ENCODE measurements at places on chromosomes 5 and 9.

GRCh38 chr5:181217803-181218062, 5.3 kb upstream of the TRIM41 start:
- DNase-seq, result peak; percentile 45

- no peak for DNase-seq
Observed at GRCh38 chr9:34179213-34180136, 632 bp downstream of the UBAP1 start.

DNA sequence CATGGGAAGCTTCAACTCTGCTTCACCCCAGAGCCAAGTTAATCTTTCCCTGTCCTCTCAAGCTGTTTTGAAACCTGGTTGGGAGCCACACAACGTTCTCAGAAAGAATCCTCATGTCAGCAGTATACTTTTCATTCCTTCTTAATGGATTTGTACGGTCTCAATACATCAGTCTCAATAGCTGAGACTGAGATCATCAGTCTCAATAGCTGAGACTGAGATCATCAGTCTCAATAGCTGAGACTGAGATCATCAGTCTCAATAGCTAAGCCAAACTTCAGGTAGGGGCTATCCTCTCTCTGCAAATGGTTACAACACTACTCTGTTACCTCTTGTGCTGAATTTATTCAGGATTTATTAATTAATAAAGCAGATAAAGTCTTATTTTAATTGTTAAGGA, 1317.4 kb upstream of the CDH9 start:
- no peak for DNase-seq

DNA sequence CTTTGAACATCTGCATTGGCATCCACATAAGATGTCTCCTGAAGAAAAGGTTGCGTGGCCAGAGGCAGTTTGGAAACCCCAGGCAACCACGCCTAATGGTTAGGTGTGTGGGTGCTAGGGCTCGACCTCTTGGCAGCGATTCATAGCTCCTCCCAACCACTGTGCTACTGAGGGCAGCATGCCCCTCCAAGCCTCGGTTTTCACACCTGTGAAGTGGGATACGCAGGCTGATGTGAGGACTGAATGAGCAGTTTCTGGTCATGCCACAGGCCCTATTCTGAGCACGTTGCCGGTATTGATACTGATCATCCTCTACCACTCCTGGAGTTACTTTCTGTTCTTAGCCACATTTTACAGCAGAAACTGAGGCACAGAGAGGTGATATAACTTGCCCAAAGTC, 19.1 kb downstream of the NDST1 start:
- no peak for DNase-seq

DNA sequence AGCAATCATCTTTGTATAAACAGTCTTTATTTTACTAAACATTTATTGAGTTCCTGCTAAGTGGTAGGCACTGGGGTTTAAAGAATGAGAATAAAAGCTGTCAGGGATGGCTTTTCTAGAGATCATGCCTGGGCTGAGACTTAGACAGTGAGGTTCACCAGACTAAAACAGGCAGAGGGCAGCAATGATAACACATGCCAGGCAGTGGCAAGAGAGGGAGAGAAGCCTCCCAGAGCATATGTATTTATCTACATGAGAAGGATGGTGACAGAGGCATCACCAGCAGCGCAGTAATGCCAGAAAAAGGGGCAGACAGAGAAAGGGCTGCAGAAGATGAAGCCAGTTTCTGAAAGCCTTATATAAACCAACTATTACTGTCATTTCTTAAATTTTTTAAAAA, 121.0 kb upstream of the CCDC180 start:
- no peak for DNase-seq

DNA sequence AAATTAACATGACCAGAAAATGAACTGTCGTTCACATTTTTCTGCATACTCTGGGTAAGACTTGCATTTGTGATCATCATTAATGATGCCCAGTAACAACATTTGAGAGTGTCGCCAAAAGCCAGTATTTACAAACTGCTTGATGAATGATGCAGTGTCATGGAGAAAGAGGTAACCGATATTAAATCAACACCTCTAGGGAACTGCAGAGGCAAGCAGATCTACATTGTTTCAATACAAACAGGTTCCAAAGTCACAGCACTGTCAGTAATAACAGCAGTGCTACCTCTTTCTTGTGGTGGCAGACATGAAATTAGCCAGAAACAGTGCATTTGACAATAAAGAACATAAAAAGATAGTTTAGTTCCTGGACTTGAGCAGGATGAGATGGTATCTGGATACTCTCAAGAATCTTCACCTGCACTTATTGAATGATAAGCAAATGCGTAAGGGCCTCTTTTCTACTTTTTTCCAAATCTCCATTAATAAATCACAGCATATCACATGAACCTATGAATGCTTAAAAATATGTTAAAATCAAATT, 456.6 kb downstream of the ARHGEF28 start:
- DNase-seq, result no peak

DNA sequence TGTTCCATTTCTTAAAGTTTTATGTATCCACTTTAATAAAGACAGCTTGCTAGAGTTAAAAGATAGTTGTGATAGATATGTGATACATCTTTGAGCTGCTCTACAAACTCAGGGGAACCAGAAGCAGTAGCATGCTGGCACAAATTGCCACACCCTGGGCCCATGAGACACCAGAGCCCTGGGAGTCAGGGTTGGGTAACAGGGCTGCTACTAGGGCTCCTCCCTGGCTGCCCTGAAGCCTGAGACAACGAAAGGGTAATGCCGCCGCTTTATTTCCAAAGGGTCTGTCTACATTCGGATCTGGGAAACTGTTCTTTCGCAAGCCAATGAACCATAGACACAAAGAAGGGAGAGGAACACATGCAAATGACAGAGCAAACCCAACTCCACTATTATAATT, 29.2 kb downstream of the PTPN3 start:
- DNase-seq, result no peak

GRCh38 chr5:79243224-79243623, 7.3 kb downstream of the JMY start:
- DNase-seq, result no peak

DNA sequence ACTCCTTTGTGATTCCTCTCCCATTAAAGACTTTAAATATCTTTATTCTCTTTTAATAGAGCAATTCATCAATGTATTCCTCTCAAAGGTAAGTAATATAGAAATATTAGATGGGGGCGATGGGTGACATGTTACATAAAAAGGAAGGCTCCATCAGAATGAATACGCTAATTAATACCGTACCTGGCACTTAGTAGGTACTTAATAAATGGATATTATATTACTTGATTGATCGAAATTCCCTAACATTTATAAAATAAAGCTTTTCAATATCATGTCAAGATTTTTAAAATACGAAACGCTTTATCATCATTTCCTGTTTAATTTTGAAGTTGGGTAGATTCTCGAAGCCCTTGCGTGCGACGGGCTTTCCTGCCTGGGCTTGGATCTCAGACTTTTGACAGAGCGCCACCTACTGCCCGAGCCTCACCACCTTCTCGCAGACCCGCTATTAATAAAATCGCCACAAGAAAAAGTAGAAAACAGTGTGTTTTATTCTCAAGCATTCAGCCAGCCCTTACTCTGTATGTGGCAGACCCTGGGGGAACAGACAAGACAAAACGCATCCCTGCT, 99.4 kb downstream of the C5orf15 start:
- peak; percentile 4 for DNase-seq

GRCh38 chr5:12023614-12024241, 119.5 kb upstream of the CTNND2 start:
- no peak for DNase-seq

DNA sequence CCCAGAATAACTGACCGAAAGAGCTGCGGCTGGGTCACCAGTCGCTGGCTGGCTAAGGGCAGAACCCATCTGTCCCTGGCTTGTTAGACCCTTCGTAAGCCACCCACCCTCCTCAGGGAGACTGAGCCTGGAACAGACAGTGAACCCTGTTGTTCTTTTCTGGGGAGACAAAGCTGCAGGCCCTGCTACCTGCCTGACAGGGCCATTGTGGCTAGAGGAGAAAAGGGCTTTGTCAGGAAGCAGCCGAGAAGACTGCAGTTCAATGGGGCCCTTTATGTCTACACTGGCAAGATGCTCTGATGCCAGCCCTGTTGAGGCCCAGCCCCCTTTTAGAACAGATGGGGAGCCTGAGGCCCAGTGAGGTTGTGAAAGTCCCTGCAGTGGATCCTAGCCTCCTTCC, 3.7 kb upstream of the NIPAL4 start:
- no peak for DNase-seq

GRCh38 chr5:59798862-59799667, 94.5 kb downstream of the PDE4D start:
- DNase-seq, result no peak

DNA sequence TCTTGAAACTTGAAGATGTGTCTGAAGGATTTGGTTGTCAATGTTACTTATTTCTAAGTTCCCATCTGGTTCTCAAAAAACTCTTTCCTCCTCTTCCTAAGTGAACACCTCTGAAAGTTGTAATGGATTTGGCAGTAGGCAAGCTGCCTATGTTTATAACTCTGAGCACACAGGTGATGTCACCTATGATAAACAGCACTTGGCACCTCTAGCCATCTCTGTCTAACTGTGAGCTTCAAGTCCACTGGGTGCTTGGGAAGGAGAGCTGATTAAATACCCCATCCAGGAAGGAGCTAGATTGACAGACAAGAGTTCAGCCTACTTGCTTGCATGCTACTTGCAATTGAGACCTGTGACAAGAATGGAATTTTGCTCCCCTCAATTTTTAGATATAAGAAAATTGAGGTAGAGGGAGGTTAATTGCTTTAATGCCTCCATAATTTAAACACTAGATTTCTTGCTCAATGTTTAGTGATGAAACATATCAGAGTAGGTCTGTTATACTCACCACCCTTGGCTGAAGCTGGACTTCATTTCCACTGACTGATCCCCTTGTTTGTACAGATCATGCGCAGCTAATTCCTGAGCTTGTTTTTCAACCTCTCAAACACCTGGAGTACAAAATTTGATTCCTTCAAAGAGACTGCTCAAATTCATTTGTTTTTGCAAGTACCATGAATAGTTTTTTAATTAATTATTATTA, 49.9 kb downstream of the PDE4D start:
- DNase-seq, result no peak

DNA sequence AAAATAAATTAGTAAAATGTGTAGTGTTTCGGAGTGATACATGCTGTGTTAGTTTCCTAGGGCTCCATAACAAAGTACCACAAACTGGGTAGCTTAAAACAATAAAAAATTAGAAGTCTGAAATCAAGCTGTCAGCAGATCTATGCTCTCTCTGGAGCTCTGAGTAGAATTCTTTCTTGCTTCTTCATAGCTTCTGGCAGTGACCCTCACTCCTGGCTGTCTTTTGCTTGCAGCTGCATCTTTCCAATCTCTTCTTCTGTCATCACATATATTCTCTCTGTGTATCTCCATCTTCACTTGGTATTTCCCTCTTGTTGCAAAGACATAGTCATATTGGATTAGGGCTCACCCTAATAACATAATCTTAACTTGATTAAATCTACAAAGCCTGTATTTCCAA, 37.6 kb upstream of the PLCXD3 start:
- DNase-seq, result no peak

- no peak for DNase-seq
Observed at GRCh38 chr9:92988215-92988768, 41.0 kb downstream of the FGD3 start.

GRCh38 chr9:70987986-70988385, 133.4 kb downstream of the TRPM3 start:
- DNase-seq, result no peak

DNA sequence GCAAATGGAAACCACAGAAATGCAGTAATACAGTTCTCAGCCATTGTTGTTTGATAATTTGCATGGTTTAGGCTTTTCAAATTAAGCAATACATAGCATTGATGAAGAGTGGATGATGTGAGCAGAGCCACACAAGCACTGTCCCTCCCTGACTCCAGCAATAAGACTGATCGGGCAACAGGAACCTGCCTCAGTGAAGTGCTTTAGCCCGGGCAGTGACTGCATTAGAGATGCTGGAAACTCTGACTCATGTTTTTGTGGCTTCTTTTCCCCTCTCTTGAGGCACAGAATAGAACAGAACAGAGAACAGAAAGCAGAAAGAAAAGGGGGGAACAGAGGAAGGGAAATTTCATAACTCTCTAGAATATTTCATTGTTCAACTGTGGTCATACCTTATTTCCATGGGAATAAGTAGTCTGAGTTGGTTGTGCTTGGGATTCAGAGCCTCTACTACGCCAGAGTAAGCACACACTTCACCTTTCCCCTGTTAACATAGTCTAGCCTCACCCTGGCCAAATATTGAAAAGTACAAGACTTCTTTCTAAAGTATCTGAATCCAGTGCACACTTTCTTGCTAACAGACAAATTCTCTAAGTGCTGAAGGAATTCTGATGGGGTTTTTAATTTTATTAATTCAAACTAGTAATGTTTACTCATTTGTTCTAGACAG, 164.8 kb upstream of the VCAN start:
- DNase-seq, result no peak
